ENCODE measurements at places on chromosomes 5 and 9.

GRCh38 chr5:171785517-171785916 lies at the start of gene SMIM23:
TSS of gene SMIM23 (plus strand) at chr5:171785817. CDS start at chr5:171785872, 55 bp downstream.
- no peak for DNase-seq

DNA sequence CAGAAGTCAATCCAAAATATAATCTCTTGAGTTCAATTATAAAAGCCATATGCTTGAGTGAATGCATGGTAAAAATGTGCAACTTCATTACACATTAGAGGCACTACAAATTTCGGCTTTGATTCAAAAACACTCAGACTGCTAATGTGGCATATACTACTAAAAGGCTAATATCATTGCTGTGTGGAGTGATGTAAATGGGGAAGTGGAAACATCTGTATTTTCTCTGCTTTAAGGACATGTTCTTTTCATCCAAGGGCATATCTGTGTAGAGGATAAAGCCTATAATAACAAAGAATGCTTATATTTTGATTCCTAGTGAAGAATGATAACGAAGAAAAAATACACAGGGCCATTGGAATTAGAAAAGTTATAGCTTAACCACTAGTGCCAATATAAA lies 643.9 kb upstream of the ZNF608 start:
- no peak for DNase-seq

GRCh38 chr9:16092142-16093091 lies 539.6 kb downstream of the CCDC171 start:
- no peak for DNase-seq

GRCh38 chr9:27073841-27074728 lies 34.9 kb upstream of the TEK start:
- DNase-seq = no peak

- no peak for DNase-seq
Measured at GRCh38 chr9:12538842-12539579, 154.2 kb upstream of the TYRP1 start.

Measured in hematopoietic multipotent progenitor cell treated with erythropoietin and hydrocortisone succinate and interleukin-3 and kit ligand, for 17 days (in vitro differentiated cells).